ENCODE measurements at places on chromosomes 7 and 10.

GRCh38 chr7:55170335-55171069, 151.7 kb downstream of the EGFR start:
- DNase-seq = no peak

DNA sequence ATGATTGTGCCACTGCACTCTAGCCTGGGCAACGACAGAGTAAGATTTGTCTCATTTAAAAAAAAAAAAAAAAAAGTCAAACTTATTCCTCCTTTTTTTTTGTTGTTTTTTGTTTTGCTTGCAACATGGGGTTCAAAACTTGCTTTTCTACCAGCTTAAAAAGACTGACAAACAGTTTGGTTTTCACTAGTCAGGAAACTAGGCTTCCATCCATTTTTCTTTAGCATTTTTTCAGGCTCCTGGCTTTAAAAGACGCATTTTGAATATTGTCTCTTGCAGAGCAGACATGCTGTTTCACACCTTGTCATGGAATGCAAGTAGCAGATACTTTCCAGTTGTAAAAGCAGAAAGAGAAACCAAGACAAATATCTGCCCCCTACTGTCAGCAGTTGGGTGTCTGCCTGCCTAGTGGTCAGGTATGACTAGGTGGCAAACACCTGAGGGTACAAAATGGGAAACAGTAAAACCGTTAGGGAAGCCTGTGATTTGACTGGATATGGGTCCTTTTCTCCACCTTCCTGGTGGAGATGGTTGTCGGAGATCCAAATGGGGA, 139.9 kb downstream of the CCDC71L start:
- DNase-seq = no peak

DNA sequence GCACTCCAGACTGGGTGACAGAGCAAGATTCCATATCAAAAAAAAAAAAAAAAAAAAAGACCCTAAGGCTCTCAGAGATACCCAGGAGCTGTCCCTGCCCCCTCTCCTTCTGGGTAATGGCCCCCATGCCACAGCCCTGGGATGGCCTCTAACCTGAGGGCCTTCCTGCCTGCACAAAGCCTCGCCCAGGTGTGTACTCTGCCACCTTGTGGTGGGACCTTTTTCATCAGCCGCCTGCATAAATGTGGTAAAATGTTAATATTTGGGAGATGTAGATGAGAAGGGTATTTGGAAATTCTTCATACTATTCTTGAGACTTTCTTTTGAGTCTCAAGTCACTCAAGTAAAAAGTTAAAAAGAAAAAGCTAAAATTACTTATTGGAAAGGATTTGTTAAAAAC, 46.3 kb upstream of the RNF216 start:
- DNase-seq = no peak

DNA sequence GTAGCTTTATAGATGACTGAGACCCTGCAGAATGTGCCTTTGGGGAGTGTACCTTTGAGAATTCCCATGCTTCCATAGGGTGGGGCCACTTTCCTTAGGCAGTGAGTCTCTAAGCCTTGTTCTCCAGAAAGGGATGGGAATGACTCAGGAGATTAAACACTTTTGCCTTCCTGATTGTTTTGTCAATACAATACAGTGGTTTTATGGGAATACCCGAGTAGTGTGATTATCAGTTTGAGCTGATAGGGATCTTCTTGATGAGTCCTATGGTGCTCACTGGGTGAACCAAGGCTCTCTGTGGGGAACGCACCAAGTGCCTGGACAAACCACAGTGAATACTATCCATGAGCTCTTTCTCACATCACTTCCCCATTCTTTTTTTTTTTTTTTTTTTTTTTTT, 6.3 kb downstream of the MYOF start:
- no peak for DNase-seq

GRCh38 chr10:89553064-89553734, 17.8 kb upstream of the SLC16A12 start:
- no peak for DNase-seq

GRCh38 chr7:110944966-110945644, 145.8 kb upstream of the LRRN3 start:
- no peak for DNase-seq

DNA sequence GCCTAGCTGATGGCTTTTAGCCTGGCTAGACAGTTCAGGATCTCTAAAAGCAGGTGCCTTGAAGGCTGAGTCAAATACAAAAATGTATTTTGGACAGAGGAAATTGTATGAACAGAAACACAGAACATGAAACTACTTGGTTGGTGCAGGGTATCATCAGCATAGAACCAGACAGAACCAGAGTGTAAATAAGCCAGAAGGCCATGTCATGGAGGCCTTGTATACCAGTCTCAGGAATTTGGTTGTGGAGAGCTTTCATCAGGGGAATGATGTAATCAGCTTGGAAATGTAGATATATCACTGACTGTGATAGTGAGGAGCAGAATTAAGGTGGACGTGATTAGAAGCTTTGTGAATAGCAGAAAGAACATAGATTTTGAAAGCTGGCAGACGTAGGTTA, 82.9 kb downstream of the CFTR start:
- DNase-seq = no peak

DNA sequence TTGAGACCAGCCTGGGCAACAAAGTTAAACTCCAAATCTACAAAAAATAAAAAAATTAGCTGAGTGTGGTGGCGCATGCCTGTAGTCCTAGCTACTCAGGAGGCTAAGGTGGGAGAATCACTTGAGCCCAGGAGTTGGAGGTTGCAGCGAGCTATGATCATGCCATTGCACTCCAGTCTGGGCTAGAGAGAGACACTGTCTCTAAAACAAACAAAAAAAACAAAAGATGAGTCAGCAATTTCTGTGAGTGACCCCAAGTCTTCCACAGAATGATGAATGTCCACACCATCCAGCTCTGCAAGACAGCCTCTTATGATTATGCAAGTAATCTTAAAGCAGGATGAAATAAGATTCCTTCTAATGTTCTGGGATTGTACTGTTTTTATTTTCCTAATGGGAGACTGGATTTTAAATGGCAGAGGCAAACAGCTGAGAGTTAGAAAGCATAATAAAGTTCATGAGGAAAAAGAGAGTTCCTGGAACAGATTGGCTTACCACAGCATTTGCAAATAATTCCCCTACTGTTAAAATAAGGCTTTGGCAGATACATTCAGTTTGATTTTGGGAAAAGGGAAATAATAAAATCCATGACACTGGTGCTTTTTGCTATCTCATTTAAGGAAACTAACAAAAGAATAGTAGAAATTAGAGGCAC, 18.9 kb upstream of the PRKAR2B start:
- DNase-seq = no peak

DNA sequence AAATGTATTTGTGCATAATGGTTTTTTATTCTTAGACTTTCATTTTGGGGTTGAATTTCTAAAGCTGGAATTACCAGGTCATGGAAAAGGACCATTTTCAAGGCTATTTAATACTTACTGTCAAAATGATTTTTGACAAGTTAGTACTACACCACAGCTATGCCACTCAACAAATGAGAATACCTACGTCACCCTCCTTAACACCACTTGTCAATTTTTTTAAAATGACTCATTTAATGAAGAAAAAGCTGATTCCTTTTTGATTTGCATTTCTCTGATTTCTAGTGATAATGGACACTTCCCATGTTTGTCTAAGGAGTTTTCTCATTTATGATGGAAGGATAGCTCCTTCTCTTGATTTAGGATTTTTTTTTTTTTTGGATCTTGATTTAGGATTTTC, 63.3 kb downstream of the VSTM4 start:
- no peak for DNase-seq

- no peak for DNase-seq
Measured at GRCh38 chr10:104351919-104352318, 1.7 kb upstream of the CFAP58 start.

- DNase-seq = no peak
Measured at GRCh38 chr10:86693721-86694369, 25.5 kb downstream of the LDB3 start.

DNA sequence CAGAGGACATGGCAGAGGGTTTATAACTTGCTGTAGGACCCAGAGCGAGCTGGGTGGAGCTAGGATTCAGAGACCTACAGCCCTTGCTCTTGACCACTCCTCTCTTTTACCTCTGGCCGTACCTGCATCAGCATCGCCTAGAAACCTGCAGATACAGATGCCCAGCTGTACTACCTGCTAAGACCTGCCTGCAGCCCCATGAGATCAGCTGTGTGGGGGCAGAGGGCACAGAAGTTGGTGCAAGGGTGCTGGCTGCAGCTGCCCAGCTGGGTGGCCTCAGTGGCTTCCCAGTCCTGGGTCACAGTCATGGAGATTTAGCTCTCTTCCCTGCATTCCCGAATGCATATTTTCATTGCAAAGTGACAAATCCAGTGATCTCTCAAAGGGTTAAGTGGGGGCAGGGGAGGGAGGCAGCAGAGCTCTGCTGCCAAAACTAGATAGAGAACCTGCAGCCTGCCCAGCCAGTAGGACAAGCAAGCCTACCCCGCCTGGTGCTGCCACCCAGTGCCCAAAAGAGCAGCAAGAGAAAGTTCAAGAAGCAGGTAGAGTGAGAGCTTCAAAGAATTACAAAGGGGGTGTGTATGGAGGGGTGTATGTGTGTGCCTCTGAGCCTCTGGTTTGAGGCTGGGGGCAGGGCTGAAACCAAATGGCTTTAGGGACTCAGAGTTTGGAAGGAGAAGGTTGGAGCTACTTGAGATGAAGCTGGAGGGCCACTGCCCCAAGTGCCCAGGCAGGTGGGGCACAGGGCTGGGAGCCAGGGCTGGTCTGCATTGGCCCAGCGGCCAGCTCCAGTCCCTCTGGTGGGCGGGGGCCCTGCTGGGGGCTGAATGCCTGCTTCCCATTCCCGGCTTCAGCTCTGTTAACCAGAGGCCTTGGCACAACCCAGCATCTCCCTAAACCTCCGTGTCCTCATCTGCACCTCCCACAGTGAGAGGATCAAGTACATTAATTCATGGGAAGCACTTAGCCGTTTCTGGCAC, 6.9 kb downstream of the FAM241B start:
- DNase-seq = peak; percentile 74

- DNase-seq = no peak
Measured at GRCh38 chr7:15686957-15687545, 568 bp upstream of the MEOX2 start.

- DNase-seq = no peak
Measured at GRCh38 chr7:80923211-80923612, 4.4 kb upstream of the SEMA3C start.

DNA sequence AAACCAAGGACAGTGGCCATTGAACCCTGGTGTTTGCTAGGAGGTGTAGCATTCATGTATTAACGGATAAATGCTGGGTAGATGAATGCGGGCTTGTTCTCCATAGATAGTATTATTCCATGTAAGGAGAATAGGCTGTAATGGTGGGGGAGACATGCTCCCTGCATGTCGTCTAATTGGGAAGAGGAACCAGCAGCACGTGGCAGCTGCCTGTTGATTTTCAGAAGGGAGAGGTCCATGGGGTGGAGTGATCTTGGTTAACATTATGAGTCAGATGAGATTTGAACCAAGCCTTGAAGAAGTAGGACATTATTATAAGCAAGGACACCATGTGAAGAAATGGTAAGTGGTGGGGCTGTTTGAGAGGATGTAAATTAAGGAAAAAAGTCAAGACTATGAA, 112.5 kb downstream of the WNT2 start:
- DNase-seq = no peak

DNA sequence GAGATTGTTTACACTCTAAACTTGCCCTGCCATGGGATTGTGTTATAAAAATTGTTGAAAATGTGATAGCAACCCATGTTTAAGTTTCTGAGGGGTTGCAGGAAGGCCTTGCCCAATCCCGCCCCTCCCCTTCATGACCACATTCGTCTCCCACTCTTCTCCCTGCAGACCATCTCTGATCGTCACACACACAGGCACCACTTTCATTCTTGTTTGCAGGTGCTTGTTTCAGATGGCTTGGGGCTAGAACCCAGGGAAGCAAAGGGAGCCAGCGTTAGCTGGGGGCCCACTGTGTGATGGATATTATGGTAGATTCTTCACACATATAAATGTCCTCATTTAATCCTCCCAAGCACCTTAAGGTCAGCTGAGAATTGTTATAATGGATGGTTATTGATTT, 286.7 kb upstream of the HABP2 start:
- DNase-seq = no peak

DNA sequence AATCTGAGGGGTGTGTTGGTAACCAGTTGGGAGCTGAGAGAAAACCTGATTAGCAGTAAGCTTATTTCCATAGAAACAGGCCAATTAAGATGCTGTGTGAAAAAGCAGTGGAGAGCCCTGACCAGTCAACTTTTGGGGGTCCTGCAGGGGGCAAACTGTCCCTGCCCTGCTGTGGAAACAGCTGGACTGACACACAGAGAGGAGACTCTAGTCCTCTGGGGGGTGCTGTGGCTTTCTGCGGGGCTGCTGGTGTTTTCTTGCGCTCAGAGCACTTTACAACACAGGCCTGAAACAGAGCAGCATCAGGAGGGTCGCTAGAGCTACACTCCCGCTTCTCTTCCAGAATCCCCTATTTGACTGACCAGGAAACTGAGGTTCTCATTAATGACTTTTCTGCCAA, 546.9 kb upstream of the GALNT17 start:
- DNase-seq = no peak

Data from dorsolateral prefrontal cortex (tissue), 122 donors.